Dermis microvascular lymphatic vessel endothelial cell (primary cell): ENCODE measurements at places on chromosomes 4 and X. TPM values are rescaled to one million over a fixed set of nuclear protein-coding genes. Genes with fewer than 3 reads are reported as not detected.

DNA sequence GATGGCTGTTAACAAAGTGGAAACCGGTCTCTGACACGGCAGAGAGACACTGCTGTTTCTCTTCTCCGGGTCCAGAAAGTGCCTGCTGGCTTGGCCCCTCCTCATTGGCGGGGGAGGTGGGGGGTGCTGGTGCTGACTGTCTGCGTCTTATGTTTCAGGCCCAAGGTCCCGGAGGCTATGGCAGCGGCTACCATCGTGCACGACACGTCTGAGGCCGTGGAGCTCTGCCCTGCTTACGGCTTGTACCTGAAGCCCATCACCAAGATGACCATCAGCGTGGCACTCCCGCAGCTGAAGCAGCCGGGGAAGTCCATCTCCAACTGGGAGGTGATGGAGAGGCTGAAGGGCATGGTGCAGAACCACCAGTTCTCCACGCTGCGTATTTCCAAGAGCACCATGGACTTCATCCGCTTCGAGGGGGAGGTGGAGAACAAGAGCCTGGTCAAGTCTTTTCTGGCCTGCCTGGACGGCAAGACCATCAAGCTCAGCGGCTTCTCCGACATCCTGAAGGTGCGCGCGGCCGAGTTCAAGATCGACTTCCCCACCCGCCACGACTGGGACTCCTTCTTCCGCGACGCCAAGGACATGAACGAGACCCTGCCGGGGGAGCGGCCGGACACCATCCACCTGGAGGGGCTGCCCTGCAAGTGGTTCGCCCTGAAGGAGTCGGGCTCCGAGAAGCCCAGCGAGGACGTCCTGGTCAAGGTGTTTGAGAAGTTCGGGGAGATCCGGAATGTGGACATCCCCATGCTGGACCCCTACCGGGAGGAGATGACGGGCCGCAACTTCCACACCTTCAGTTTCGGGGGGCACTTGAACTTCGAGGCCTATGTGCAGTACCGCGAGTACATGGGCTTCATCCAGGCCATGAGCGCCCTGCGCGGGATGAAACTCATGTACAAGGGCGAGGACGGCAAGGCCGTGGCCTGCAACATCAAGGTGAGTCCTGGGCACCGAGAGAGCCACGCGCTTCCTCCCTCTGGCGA is 2.2 kb downstream of the AKAP17A start:
- DNase-seq, result no peak

ODAPH gene
- not detected in 2 replicates for total RNA-seq

GRCh38 chr4:67106861-67107460 is 438.3 kb downstream of the CENPC start:
- no peak for DNase-seq

DNA sequence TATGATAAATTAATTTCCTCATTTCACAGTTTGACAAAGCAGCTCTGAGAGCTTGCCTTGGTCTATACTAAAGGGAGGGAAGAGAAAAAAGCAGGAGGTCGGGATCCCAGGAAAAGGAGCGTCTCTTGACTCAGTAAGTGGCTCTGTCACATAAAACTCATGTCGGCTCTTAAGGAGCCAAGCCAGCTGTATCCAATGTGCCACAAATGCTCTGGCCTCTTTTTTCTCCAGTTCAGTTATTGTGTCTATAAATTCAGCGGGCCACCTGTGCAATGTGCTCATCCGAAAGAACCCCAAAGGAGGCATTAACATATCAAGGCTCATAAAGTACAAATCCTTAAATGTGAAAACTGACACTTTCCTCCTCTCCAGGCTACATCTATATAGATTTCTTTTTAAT is 337.7 kb upstream of the FAM241A start:
- no peak for DNase-seq

CTAG2 gene
- not detected in 2 replicates for total RNA-seq

GRCh38 chr4:112526061-112526460 is 10.1 kb upstream of the NEUROG2 start:
- DNase-seq, result no peak

GRCh38 chrX:73561801-73562200 is 1.2 kb upstream of the CHIC1 start:
- DNase-seq, result no peak

- DNase-seq, result no peak
Observed at GRCh38 chrX:1754077-1754476, 139.2 kb downstream of the ASMT start.

- DNase-seq, result no peak
Observed at GRCh38 chr4:154578919-154579318, 11.6 kb downstream of the FGA start.

PABPC4L gene
- total RNA-seq, result 0.26 and 0.51 TPM in 2 replicates

XG gene
- under 0.01 and 0.13 TPM in 2 replicates for total RNA-seq

C4orf36 gene
- total RNA-seq, result 0.38 and 0.39 TPM in 2 replicates

DNA sequence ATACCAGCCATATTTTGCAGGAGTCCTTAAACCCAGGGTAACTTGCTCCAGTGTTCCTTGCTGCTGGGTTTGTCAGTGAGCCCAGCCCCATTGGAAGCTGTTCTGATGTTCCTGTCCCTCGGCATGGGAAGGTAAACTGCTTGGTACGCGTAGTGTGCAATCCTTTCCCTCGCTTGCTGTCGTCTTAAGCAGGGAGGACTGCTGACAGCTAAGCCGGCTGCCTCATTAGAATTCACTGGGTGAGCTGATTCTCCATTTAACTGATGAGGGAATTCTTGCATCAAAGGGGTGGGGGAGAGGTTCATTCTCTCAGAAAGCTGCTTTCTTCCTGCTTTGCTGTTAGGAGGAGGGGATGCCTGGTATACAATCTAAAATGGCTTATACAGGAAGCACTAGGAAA is 164.6 kb downstream of the MID1IP1 start:
- DNase-seq, result no peak

DNA sequence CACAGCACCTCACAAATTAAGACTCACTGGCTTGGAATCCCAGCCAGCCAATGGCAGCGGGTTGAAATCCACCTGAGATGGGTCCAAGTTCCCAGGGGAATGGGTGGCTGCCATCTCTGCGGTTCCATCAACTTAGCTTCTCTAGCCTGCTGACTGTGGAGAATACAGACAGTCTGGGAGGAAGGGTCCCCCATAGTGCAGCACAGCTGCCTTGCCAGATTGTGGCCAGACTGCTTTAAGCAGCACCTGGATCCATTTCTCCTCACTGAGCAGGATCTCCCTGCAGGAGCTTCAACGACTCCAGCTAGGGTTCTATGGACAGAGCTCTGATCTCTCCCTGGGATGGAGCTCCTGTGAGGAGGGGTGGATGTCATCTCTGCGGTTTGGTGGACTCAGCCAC is 51.8 kb downstream of the DCK start:
- no peak for DNase-seq

DNA sequence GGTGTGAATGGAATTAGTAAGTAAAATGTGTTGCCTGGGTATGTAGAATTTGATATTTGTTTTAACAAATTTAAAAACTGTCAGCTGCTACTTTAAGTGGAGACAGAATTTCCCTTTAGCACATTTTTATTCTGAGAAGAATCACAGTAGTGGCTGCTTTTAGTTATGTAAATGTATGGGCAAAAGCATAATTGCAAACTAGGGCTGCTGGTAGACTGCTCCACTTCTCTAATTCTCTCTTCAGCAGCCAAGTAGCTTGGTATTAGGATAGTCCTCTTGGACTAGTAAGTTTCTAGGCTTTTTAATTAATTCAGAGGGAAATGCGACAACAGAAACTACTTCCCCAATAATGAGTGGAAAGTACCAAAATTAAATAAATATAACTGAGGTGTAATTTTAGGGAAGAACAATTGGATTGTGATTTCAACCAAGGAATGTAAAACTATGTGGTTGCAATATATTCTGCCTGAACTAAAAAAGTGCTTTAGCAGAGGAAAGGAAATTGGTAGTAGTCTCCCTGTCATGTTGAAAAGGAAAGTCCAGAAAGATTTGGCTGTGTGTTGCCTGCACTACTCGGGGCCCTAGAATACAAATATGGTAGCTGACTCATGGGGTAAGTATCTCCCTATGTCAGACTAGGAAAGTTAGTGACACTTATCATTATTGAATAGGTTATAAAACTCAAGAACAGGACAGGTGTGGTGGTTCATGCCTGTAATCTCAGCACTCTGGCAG is 9.2 kb upstream of the EIF4E start:
- DNase-seq, result peak; percentile 15

ASB12 gene
- total RNA-seq, result under 0.01 TPM in 1 of 2 replicates, not detected in the other

TBC1D9 gene
- 47.2 and 68.8 TPM in 2 replicates for total RNA-seq

DNA sequence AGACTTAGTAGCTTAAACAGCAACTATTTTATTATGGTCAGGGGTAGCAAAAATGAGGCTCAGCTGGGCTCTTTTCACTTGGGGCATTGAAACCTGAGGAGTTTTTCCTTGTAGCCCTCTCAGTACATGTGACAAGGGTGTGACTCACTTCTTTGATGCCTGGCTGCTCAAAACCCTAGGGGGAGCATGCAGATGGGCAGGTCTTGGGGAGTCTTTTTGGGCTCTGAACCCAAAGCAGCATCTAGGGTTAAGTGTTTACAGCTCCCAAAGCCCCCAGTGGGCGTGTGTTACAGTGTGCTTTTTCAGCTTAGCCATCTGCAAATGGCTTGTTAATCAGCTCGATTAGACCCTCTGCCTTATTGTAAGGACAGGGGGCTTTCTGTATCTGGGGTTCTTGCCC is 1752.7 kb downstream of the PCDH7 start:
- DNase-seq, result no peak

SCML1 gene
- 4.7 and 6.7 TPM in 2 replicates for total RNA-seq

- DNase-seq, result no peak
Observed at GRCh38 chrX:13168269-13168668, 123.8 kb upstream of the FAM9C start.
